ENCODE measurements at places on chromosomes 12 and 14. TPM values are rescaled to one million over a fixed set of nuclear protein-coding genes. Genes with fewer than 3 reads are reported as not detected.

The AMHR2 gene
- total RNA-seq = not detected

The PTCSC3 gene
- total RNA-seq = not detected

The DHRS2 gene
- total RNA-seq = 1.5 TPM

The POTEM gene
- total RNA-seq = not detected

The CLEC2A gene
- not detected for total RNA-seq

The FOXG1 gene
- total RNA-seq = 0.07 TPM

All from thoracic aorta endothelial cell (primary cell).